Activated naive CD4-positive, alpha-beta T cell treated with anti-CD3 and anti-CD28 coated beads for 36 hours (primary cell): ENCODE measurements at places on chromosomes 11 and 22.
A peak's percentile ranks its signal among the peaks of the same experiment; 100 is the strongest.

GRCh38 chr22:22408731-22409696 is 99.5 kb downstream of the ZNF280B start:
- DNase-seq, result peak; percentile 19

GRCh38 chr22:18103527-18104269 is 6.9 kb upstream of the TUBA8 start:
- peak; percentile 36 for DNase-seq

DNA sequence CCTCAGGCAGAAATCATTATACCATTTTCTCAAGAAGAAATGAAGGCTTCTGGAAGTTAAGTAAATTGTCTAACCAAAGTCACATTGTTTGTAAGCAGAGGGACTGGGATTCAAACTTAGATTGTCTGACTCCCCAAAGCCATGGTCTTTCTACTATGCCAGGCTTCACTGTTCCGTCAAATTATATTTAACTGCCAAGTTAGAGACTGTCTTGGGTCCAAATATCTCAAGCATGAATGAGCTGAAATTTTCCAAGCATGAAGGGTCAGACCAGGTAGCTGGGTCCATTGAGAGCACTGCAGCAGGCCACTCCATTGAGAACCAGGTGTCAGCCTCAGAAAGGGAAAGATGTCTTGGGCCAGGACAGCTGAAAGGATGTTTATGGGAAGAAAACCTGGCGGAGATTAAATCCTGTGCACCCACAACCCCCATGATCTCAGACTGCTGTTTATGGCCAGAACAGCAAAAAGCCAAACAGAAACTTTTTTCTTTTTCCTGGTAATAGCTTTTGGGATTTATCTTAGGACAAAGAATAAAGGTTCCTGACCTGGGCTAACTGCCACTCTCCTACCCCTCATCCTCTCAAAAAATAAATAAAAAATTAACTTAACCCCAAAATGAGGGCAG is 612.3 kb downstream of the INSC start:
- no peak for DNase-seq

- no peak for DNase-seq
Observed at GRCh38 chr11:124717421-124717785, 22.3 kb upstream of the NRGN start.

- no peak for DNase-seq
Observed at GRCh38 chr11:95076416-95076815, 9.7 kb downstream of the SRSF8 start.

DNA sequence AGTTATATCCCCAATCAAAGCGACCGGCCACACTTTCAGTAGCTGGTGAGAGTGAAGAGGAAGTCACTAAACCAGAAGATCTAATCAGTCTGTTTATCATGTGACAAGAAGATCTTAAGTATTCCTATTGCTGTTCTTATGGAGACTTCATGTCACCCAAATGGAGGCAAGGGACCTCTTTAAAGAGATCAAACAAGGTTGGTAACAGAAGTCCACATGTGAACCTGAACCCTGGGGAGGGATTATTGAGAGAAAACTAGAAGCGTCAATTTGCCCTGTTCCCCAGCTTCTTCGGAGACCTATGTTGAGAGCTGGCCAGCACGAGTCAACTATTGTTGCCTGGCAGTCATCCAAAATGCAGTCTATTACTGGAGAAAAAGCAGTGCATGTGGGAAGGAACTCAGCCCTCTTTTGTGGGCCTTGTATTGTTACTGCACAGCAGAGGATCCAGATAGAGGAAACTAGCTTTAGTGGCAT is 76.9 kb upstream of the CTSC start:
- DNase-seq, result peak; percentile 17

DNA sequence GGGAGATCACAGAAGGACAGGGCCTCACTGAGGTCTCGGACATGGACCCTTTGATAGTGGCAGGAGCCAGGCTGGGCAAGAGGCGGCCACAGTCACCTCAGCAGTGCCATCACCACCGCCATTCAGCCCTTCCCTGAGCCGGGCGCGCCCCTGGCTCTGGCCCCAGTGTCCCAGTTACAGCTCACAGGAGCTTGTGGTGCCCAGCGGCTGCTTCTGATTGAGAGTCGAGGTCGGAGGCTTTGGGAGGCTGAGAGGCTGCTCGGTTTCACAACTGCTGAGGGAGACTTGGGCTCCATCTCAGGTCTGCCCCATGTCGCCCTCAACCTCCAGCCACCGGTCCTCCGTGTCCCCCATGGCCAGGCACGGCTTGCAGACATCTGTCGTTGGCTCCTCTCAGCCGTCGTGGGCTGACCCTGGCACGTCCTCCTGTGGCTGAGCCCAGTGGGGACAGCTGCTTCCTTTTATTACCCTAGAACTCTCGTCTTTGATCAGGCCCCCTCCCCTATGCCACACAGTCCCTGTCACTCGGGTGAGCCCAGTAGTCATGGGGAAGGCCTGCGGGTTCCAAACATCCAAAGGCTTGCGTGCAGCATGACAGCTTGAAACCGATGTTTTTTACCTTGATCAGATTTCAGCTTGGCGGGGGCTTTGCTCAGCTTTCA is 28.4 kb upstream of the PPP6R3 start:
- DNase-seq, result no peak

- no peak for DNase-seq
Observed at GRCh38 chr22:44014241-44014640, 9.9 kb upstream of the PARVB start.

DNA sequence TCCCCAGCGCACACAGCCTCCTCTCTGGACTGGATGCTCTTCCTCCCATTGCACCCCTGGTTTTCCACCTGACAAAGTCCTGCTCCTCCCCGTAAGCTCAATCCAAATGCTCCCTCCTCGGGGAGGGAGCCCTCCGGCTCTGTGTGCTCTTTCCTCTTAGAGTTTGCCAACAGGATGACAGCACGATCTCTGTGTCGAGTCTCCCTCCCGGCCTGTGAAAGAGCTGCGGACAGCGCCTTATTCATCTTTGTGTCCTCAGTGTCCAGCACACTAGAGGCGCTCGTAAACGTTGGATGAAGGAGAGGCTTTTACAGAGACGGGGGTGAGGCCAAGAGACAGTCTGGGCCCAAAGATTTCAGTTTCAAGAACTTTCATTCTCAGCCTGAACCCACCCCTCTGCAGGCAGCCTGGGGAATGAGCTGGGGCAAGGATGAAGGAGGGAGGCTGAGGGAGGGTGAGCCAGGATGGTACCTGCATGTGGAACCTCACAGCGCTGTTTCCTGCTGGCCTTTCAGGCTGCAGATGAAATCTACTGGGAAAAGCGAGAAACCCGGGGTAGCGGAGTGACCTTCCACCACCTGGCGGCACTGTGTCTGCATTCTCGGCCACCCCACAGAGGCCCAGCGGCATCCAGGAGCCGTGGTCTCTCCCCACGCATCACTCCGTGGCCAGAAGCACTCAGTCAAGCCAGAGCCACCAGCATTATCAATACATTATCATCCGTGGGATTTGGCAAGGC is 8.5 kb upstream of the TMPRSS4 start:
- no peak for DNase-seq
